ENCODE measurements at places on chromosomes 3 and 15. TPM values are rescaled to one million over a fixed set of nuclear protein-coding genes. Genes with fewer than 3 reads are reported as not detected.

Gene U2SURP
- total RNA-seq = 55.6 TPM

GRCh38 chr15:94236608-94237007 lies 5.2 kb downstream of the MCTP2 start:
- peak; percentile 52 for DNase-seq
- peaks cover 37% of the 10 kb centered on the region for H3K4me1 ChIP-seq
- H3K4me3 ChIP-seq = no peak overlapping the region
- H3K27me3 ChIP-seq = no peaks in the 10 kb centered on the region
- no peaks in the 10 kb centered on the region for H3K36me3 ChIP-seq
- H3K27ac ChIP-seq = peak overlapping the region; percentile 89

DNA sequence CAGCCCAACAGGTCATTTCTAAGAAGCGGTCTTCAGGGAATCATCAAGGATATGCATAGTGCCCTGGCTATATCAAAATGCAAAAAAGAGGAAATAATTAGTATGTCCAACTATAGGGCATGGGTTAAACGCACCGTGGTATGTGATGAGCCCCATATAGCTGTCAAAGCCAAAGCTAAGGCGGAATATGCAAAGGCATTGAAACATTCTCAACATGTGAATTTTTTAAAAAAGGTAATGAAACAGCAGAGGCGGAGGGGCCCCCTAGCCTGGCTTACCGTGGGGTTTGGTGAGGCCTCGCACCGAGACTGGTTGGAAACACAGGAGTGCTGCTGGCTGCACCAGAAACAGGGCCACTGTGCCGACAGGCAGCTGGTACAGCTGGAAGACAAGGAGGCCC lies 23.2 kb downstream of the PLXND1 start:
- no peaks in the 10 kb centered on the region for H3K27me3 ChIP-seq
- H3K4me1 ChIP-seq = no peaks in the 10 kb centered on the region
- no peak overlapping the region for H3K4me3 ChIP-seq

DNA sequence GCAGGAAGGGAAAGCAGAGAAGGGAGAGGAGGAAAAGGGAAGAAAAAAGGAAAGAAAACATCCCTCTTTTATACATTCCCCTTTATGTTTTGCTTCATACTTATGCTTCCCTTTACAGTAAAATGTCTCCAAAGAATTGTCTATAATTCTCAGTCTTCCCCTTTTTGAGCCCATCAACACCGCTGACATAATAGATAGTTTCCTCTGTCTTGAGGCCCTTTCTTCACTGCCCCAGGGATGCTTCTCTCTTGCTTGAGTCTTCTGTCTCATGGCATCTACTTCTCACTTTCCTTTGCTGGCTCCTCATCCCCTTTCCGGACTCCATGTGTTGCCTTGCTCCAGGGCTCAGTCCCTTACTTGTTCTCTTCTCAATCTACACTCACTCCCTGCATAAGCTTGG lies 99.7 kb upstream of the DAZL start:
- DNase-seq = no peak
- H3K27ac ChIP-seq = no peak overlapping the region
- H3K27me3 ChIP-seq = no peaks in the 10 kb centered on the region
- no peak overlapping the region for H3K4me3 ChIP-seq
- H3K4me1 ChIP-seq = no peaks in the 10 kb centered on the region
- no peaks in the 10 kb centered on the region for H3K36me3 ChIP-seq

DNA sequence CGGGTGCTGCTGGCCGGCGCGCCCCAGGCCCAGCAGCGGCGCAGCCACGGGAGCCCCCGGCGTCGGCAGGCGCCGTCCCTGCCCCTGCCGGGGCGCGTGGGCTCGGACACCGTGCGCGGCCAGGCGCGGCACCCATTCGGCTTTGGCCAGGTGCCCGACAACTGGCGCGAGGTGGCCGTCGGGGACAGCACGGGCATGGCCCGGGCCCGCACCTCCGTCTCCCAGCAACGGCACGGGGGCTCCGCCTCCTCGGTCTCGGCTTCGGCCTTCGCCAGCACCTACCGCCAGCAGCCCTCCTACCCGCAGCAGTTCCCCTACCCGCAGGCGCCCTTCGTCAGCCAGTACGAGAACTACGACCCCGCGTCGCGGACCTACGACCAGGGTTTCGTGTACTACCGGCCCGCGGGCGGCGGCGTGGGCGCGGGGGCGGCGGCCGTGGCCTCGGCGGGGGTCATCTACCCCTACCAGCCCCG lies 777 bp downstream of the LOXL1 start:
- H3K36me3 ChIP-seq = peaks cover 23% of the 10 kb centered on the region
- peak overlapping the region; percentile 83 for H3K27ac ChIP-seq
- no peaks in the 10 kb centered on the region for H3K27me3 ChIP-seq
- peaks cover 84% of the 10 kb centered on the region for H3K4me1 ChIP-seq
- peak; percentile 66 for DNase-seq

DNA sequence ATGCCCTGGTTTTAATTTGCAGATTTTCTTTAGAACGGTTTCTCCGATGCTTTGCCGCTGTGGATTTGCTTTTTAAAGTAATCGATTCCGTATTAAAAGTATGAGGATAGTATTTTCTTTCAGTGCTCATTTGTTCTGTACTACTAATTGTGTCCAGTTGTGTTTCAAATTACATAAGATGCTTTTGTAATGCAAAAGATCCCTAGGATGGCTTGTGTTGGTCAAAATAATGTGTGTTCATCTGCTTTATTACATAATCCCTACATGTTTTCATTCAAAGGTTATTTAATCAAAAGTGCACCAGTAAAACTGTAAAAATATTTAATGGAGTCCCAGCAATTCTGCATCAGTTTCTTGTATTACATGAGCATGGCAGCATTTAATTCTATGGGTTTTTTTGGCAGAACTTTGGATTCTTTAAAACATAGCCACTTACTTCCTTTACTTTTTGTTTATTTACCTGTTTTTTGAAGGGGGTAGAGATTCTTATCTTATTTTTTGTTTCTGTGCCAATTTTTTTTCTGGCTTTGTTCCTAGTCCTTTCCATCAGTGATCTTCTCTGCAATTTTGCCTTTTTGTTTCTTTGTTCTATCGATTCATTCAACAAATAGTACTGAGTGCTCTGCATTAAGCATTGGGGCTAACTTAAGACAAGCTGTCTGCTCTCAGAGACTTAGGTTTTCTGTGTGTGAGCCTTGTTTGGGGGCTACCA lies 352.8 kb downstream of the LRTM1 start:
- peaks cover 25% of the 10 kb centered on the region for H3K27me3 ChIP-seq

DNA sequence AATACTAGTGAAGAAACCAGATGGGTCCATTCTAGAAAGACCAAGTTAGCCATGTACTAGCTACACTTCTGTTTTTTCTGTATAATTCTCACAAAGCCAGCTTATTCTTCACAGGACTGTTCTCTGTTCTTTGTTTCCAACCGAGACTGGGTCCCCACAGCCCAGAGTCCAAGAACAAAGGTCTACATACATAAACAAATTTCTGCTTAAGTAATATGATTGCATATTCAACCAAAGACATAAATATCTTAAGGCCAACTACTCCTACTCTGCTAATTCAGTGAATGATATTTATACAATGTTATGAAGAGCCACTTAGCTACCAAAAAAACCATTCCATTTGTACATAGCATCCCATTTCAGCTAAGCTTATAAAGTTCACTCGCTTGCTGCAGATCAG lies 299.8 kb upstream of the CCDC54 start:
- H3K4me3 ChIP-seq = no peak overlapping the region
- H3K27me3 ChIP-seq = no peaks in the 10 kb centered on the region
- H3K4me1 ChIP-seq = 0 out of 2 replicates have a peak, but pooled peaks cover 3% of the 10 kb centered on the region
- H3K36me3 ChIP-seq = no peaks in the 10 kb centered on the region
- no peak for DNase-seq

DNA sequence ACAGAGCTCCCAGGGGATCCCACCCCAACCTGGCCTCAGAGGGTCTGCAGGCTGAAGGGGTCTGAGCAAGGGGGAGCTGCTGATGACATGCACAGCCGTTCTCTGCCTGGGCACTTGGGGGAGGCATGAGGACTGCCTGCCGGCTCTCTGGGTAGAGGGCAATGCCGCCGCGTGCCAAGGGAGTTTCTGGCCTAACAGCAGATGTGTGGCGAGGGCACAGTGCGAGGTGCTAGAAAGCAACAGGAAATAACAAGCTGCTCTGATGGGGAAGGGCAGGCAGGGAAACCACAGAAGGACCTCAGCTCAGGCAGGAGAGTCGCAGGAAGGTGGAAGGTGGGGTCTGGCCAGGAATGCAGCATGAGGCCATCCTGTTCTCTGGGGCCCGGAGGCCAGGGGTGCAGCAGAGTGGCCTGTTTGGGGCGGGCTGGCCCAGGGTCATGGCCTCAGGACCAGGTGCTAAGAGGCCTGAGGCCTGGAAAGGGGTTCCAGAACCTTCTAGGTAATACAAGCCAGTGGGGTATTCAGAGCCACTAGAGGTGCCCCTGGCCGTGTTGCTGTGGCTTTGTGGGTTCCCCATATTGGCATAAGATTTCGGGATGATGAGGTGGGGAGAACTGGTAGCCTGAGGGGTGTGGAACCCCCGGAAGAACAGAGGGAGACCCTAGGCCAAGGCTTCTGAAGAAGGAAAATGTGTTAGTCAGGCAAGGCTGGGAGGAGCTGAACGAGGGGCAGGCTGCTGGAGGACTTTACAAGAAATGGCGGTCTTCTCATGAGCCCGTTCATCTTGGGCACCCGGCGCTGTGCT lies 41.2 kb downstream of the RGMA start:
- no peak overlapping the region for H3K4me3 ChIP-seq
- DNase-seq = no peak
- H3K4me1 ChIP-seq = no peaks in the 10 kb centered on the region
- no peak overlapping the region for H3K27ac ChIP-seq
- H3K36me3 ChIP-seq = no peaks in the 10 kb centered on the region
- no peaks in the 10 kb centered on the region for H3K27me3 ChIP-seq

Gene GOLGA6L10
- total RNA-seq = 1.1 TPM

DNA sequence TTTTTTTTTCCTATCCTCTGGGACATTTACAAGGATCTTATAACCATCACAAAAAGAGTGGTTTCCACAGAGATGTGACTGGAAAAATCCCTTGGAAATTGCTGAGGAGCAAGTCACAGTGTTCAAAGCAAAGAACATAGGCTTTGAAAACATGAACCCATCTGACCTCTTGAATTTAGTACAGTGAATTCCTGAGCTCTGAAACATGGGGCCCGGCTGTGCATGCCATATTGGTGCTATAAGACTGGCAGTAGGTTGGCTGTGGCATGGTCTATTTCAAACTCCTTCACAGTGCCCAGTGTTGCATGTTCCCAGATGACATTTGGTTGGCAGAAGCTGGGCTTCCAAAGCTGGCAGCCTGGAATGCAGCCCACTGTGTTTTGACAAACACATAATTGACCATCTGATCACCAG lies 202.2 kb downstream of the TIGIT start:
- no peak for DNase-seq
- H3K27ac ChIP-seq = no peak overlapping the region
- H3K27me3 ChIP-seq = no peaks in the 10 kb centered on the region
- peaks cover 11% of the 10 kb centered on the region for H3K4me1 ChIP-seq

- H3K4me1 ChIP-seq = no peaks in the 10 kb centered on the region
- H3K27ac ChIP-seq = no peak overlapping the region
- H3K36me3 ChIP-seq = no peaks in the 10 kb centered on the region
- H3K4me3 ChIP-seq = no peak overlapping the region
Measured at GRCh38 chr3:79954756-79955155, 187.0 kb upstream of the ROBO1 start.

Gene DIPK2A
- total RNA-seq = 31.3 TPM

- no peaks in the 10 kb centered on the region for H3K36me3 ChIP-seq
- H3K27me3 ChIP-seq = no peaks in the 10 kb centered on the region
- peak; percentile 41 for DNase-seq
- peak overlapping the region; percentile 68 for H3K4me3 ChIP-seq
- peaks cover 28% of the 10 kb centered on the region for H3K4me1 ChIP-seq
- H3K27ac ChIP-seq = peak overlapping the region; percentile 76
Measured at GRCh38 chr15:41661078-41661517, 893 bp downstream of the MGA start.

GRCh38 chr3:63580151-63580550 lies 72.3 kb upstream of the SNTN start:
- H3K27me3 ChIP-seq = peaks cover 25% of the 10 kb centered on the region
- H3K27ac ChIP-seq = no peak overlapping the region
- H3K36me3 ChIP-seq = no peaks in the 10 kb centered on the region
- H3K4me3 ChIP-seq = no peak overlapping the region
- peak; percentile 35 for DNase-seq

Gene SEMA6D
- 0.52 TPM for total RNA-seq

GRCh38 chr15:45499426-45499825 lies 23.1 kb downstream of the SLC30A4 start:
- H3K27ac ChIP-seq = no peak overlapping the region
- no peaks in the 10 kb centered on the region for H3K27me3 ChIP-seq
- H3K36me3 ChIP-seq = no peaks in the 10 kb centered on the region
- no peaks in the 10 kb centered on the region for H3K4me1 ChIP-seq
- no peak for DNase-seq
- H3K4me3 ChIP-seq = no peak overlapping the region

Gene RTP4
- total RNA-seq = 0.11 TPM

- H3K4me1 ChIP-seq = no peaks in the 10 kb centered on the region
- H3K27me3 ChIP-seq = no peaks in the 10 kb centered on the region
- H3K36me3 ChIP-seq = no peaks in the 10 kb centered on the region
- no peak for DNase-seq
- H3K4me3 ChIP-seq = no peak overlapping the region
Measured at GRCh38 chr3:187242900-187243299, 45.6 kb downstream of the RTP1 start.

Measured in PC-3 (cell line).